Glutamatergic neuron (in vitro differentiated cells): ENCODE measurements at places on chromosomes 16 and 17.

DNA sequence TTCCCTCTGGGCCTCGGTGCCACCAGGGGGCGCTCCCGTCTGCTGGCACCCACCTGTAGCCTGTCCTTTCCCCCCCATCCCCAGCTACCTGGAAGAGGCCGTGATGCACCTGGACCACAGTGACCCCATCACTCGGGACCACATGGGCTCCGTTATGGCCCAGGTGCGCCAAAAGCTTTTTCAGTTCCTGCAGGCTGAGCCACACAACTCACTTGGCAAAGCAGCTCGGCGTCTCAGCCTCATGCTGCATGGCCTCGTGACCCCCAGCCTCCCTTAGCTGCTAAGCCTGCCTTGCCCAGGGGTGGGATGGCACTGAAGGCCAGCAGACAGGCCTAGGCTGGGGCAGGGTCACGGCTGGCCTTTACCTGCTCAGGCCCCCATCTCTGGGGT, 818 bp upstream of the NRN1L start:
- peak; percentile 75 for DNase-seq

DNA sequence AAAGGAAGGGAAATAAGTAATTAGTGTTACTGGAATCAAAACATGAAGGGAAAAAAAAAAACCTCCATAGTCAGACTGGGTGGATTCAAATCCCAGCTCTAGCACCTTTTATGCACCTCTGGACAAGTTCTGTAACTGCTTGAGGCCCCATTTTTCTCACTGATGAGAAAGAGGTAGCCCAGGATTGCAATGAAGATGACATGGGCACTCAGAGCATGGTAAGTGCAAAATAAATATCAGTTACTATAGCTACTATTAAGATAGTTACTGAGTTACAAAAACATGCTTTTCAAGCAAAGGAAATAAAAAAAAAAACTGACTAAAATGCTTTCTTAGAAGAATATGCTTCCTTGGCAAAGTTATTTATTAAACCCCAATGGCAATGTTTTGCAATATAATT, 58.8 kb downstream of the CEP95 start:
- no peak for DNase-seq

GRCh38 chr16:628321-629061, 2.3 kb upstream of the WFIKKN1 start:
- DNase-seq = no peak

DNA sequence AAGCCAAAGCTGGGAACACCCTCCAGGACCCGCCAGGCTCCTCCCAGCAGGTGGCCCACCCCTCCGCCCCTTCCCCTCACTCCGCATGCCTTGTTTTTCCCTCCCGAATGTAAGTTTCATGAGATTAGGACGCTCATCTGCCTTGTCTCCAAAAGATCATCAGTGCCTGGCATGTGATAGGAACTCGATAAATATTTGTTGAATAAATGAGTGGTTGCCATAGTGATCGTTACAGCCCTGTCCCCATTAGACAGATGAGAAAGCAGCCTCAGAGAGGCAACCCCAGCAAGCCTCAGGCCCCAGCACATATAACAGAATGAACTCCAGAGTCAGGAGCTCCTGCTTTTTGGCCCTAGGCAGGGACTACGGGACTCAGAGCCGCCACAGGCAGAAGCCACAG, 5.0 kb downstream of the CAMKK1 start:
- no peak for DNase-seq

- DNase-seq = no peak
These were observed 291.4 kb downstream of the SEC14L1 start for GRCh38 chr17:77432034-77432661.

DNA sequence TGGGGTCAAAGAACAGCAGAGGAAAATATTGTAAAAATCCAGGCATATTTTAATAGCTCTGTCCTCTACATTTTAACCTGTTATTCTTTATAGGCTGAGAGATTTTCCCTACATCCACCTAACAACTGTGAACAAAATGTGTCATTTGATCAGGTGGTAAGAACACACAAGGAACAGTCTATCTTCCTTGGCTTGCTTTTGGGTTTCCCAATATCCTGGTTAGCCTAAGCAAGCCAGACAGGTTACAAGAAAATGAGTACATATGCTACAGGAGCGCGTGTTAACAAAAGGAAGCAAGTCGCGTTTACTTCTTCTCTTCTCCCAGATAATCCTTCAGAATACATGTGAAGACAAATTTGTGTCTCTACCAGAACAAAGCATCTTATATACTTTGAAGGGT, 31.0 kb upstream of the PITPNM3 start:
- no peak for DNase-seq

DNA sequence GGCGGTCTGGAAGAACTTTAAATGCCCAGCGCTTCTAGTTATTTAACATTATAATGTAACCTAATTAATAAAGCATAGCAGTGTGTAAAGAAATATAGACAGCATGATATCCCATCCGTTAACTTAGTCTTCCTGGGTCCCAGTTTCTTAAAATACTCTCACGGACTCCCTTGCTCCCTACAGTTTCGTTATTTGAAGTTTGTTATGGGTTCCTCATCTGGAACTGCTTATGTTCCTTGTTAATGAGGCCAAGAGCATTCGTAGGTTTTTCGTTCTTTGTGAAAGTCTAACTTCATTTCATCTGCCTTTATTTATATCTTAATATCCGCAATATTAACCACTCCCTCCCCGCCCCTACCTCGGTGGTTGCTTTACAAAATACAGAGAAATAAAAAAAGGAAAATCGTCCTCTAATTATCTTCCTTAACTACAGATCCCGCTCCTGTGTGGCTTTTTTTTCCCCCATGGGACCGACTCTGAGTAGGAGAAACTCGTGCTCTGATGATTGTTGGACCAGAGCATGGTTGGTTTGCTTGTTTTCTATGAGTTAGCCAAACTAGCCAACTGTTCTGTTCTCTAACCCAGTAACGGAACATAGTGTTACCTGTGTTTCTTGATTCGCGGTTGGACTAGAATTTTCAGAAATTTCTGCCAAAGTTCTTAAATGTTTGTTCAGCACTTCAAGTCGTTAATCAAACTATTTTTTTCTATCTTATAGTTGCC, 863 bp downstream of the ADPRM start:
- no peak for DNase-seq

DNA sequence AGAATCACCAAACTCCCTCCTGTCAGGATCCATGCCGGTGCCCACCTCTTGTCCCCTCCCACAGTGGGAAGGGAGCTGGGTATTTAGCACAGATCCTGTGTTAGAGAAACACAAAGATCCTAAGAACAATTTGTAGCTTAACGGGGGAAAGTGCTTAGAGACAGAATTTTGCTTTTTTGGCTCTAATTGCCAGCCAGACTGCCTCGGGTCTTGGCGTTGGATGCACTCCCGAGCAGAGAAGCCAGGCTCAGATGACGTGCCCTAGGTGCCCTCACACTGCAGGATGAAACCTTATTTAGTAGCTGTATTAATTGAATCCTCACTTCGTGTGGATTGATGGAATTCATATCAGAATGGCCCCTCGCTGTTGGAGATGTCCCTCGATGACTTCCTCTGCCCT, 22.5 kb upstream of the MAF start:
- DNase-seq = no peak

DNA sequence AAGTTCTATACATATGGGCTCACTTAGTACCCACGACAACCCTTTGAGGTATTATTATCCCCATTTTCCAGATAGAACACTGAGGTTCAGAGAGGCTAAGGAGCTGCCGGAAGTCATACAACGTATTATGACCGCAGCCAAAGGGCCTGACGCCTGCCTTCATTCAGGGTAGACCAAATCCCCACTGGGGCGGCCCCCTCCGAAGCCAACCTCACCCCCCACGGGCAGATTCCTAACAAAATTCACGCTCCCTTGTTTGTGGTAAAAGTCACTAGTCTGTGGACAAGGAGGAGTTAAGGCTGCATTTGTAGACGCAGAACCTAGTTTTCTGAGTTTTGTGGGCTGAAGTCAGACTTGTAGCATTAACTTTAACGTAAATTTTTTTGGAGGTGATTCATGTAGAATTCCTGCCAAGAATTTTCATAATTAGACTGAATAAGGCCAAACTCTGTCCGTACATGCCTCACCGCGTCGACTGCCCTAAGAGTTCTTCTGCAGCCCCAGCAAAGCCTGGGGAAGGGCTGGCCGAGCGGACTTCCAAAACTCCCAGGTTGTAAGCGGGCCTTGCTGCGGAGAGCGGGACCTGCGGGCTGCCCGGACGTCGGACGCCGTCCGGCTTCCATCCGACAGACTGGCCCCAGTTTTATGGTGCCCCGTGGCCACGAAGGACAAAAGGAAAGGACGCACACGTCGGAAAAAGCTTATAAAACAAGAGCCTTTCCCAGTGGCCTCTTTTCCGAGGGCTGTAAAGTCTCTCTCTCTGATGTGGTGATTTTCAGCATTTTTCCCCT, 75.7 kb downstream of the NXN start:
- no peak for DNase-seq

DNA sequence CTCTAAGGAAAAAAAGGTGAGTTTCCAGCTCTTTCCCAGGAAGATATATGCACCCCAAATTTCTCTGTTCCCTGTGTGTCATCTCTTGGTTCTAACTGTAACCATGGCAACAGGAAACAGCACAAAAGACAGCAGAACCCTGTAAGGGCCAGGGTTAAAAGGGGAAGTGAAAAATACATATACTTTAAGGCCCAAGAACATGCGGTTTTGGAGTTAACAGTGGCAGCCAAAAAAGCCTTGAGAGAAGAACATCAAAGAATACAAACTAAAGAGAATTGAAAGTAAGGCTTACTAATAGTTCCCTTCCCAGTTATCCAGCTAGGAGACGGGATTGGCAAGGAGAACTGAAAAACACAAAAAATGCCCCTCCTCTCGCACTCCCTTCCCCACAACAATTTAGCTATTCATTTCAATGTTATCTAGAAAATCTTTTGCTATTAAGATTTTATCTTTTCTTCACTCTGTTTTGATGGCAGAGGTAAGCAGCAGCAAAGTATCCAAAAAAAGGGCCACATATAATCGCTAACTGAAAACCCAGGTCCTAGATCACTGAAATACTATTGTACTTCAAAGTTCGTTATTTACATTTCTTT, 1.5 kb downstream of the SPOP start:
- no peak for DNase-seq

DNA sequence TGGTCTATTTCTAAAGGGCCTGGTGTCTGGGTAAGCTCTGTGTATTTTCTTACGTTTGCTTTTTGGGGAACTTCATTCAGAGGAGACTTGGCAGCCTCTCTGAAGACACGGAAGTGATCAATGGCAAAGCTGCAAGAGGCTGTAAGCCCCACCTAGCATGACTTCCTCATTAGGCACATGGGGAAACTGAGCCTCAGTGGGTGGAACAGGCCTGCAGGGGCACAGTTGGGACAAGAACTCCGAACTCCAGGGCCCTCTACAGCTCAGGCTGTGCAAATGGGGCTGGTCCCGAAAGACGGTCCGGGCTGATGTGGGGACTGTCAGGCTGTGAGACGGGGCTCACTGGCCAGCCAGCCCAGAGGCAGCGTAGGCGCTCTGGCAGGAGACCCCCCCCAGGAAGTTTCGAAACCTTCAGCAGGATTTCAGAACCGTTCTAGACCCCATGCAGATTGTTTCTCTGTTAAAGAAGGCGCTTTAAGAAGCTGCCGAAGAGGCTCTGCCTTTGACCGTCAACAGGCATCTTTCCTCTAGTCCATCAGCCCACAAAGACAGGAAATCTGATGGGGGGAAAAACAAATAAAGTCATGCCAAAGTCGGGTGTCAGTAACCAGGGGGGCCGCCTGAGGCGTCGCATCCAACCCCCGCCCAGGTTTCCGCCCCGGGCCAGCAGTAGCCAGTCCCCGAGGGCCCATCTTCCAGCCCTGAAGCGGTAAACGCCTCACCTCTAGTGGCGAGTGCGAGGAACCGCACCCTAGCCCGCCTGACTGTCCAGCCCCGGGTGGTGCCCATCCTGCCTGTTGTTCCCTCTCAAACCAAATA, 79.8 kb upstream of the TBC1D3K start:
- DNase-seq = peak; percentile 77

DNA sequence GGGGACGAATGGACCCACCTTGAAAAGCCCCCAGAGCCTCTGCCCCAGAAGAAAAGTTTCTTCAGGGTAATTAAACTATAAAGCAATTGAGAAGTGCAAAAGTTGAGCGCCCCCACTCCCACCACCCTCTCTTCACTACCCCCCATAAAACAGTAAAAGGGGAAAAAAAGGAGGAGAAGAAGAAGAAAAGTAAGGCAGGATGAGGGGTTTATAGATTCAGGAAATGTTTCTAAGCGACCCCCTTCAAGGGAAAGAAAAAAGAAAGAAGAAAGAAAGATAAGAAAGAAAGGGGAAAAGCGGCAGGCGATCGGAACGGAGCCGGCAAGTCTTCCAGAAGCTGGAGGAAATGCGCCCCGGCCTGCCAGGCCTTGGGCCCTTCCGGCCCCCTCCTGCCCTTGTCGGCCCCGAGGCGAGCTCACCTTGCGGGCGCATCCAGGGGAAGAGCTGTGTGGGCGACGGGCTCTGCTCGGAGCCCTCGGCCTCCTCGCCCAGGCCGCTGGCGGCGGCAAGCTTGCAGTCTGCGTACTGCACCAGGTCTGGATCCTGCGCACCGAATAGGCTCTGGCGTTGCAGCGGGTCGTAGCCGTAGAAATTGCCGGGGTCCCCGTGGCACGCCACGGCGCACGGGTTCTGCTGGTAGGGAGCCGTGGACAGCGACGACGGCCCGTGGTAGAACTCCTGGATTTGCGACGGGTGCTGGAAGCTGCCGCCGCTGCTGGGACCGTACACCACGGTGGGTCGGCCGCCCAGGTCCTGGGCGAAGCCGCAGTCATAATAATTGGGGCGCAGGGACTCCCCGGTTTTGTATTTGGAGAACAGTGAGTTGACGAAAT, 1.0 kb downstream of the HOXB8 start:
- DNase-seq = no peak

- DNase-seq = peak; percentile 5
These were observed 35.8 kb downstream of the MPRIP start for GRCh38 chr17:17077861-17078732.

DNA sequence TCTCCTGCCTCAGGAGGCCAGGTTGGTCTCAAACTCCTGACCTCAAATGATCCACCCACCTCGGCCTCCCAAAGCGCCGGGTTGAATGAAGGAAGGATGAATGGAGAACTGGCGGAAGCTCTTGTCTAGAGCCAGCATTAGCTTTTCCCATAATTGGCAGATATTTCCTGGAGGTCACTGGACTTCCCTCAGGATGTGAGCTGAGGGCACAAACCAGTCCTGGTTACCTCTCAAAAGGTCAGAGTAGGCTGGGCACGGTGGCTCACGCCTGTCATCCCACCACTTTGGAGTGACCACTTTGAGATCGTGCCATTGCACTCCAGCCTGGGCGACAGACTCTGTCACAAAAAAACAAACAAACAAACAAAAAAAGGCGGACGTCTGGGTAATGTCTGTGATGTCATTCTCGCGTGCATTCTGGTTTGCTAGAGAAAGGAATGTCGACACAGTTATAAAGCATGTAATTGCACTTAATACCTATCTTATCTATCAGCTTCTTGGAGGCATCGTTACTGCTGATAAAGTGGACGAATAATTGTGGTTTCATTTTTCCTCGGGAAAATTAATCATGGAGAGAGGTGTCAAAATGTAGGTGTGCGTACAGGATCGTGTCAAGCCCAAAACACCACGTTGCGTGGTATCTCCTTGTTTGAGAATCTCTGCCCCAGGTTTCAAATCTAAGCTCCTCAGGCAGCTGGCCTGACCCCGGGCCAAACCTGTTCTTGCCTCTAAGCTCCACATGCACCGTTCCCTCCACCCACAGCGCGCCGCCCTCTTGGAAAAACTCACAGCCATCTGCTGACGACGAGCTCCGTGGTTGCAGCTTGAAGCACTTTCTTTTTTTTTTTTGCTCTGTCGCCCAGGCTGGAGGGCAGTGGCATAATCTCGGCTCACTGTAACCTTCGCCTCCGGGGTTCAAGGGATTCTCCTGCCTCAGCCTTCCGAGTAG, 6.4 kb upstream of the CRK start:
- DNase-seq = no peak

GRCh38 chr17:6556121-6557039, at the start of gene PITPNM3:
Gene PITPNM3, minus strand, starts transcription at chr17:6556555. Its CDS starts 149 bp downstream, at chr17:6556406.
- DNase-seq = peak; percentile 50
